D341Med (cell line): ENCODE measurements at places on chromosomes 1 and 21.

- DNase-seq: no peak
Observed at GRCh38 chr1:1920608-1921458, 1.8 kb upstream of the TMEM52 start.

GRCh38 chr1:154137888-154138287, 17.0 kb downstream of the NUP210L start:
- no peak for DNase-seq

- no peak for DNase-seq
Observed at GRCh38 chr1:41535716-41536115, 51.2 kb upstream of the EDN2 start.

GRCh38 chr1:43796111-43796581, 88.8 kb downstream of the ST3GAL3 start:
- no peak for DNase-seq

DNA sequence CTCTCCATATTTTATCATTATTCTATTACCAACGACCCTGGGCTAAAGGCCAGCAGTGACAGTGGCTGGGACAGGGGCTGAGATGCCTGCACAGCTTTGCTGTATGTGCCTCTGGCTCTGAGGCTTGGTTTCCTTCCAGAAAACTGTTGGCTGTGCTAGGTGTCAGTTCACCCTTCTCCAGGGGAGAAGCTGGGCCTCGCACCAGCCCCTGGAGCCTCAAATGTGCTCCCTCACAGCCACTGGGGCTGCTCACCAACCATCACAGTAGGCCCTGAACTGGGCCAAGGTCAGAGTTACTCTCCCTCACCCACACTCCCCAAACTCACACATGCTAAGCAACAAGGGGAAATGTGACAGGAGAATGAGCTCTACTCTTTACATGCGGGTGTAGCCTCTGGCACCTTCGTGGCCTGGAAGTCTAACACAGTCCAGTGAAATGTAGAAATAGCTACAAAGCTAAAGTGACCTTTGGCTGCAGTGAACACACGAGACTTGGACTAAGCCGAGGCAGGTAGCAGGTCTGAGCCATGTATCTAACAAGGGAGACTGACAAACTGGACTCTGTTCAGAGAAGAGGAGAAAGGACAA, 4.7 kb upstream of the CD160 start:
- DNase-seq: no peak

DNA sequence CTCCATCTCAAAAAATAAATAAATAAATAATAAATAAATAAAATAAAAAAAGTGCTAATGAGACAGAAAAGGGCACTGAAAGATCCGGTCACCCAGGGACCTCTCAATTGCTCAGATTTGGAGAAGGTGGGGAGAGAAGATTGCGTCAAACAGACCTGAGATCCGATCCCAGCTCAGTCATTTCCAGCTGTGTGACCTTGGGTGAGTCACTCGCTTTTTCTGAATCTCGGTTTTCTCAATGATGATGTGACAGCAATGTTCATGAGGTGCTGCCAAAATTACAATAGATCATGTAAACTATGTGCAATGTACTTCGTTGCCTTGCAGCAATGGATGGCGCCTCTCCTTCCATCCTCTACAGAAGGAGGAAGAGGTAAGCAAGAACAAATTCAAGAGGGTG, 11.1 kb upstream of the MEF2D start:
- DNase-seq: no peak

- DNase-seq: peak; percentile 10
Observed at GRCh38 chr1:7388141-7388487, 383.0 kb upstream of the VAMP3 start.

DNA sequence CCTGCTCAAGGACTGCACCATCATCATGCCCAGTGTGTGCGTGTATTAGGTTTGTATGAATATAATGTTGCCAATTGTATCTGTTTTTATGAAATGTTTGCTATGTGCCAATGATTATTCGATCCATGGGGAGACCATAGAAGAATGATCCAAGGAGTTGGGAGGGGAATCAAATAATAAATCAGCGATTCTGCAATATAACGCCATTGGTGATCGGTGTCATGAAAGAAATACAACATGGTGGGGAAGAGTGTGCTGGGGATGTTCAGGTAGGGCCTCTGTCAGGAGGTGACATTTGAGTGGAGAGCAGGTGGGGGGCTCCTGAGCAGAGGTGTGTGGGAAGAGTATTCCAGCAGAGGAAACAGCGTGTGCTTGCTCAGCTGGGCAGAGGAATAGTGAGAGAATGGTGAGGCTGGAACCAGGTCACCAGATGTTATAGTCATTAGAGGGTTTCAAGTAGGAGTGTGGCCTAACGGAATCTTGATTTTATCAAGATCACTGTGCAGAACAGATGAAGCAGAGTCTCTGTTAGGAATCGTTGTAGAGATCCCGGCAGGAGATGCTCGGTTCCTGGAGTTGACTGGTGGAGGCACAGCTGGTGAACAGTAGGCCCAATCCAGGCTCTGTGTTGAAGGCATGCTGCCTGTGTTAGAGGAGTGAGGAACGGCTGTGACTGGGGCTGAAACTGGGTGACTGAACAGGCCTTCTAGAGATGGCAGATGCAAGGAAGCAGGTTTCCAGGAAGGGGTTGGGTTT, 2.9 kb upstream of the ZNF496 start:
- no peak for DNase-seq

GRCh38 chr1:39173995-39174380, 30.5 kb upstream of the MACF1 start:
- DNase-seq: no peak

DNA sequence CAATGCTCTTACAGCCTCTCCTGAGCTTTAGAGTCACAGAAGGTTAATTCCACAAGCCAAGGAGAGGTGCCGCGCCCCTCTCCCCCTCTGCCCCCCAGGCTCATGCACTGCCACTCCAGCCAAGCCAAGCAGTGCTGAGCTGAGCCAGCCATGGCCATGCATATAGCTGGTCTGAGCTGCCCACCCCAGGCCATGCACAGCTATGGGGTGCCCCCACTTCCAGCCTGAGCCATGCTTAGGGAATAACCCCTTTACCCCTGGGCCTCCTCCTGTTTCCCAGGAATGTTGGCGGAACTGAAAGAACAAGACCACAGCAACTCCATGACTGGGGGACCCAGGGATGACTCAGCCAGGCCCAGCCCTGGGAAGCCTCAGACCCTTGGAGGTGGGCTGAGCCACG, 34.0 kb upstream of the MAGOH start:
- DNase-seq: no peak

- no peak for DNase-seq
Observed at GRCh38 chr1:11541236-11541635, 62.3 kb downstream of the DISP3 start.
